ENCODE measurements at places on chromosomes 11 and 22.
A peak's percentile ranks its signal among the peaks of the same experiment; 100 is the strongest.

DNA sequence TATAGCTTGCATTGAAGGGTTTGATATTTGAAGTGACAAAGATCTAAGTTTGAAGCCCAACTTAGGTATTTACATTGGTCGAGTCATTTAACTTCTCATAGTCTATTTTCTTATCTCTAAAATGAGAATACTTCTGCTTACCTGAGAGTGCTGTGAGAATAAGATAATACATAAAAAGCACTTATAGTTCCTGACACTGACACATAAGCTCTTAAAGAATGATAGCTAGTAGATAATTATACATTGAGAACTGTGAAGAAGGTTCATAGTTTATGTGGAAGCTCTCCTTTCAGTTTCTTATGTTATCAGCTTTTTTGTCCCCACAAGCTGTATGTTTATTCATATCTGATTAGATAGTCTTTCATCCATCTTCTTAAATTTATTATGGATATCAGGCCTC lies 4.8 kb downstream of the PPME1 start:
- no peak for DNase-seq

- DNase-seq: no peak
Measured at GRCh38 chr11:71383461-71383860, 64.7 kb downstream of the DHCR7 start.

GRCh38 chr11:84137505-84137904 lies 851.3 kb upstream of the CCDC90B start:
- no peak for DNase-seq

GRCh38 chr22:42769574-42770447 lies 49.1 kb upstream of the A4GALT start:
- no peak for DNase-seq

DNA sequence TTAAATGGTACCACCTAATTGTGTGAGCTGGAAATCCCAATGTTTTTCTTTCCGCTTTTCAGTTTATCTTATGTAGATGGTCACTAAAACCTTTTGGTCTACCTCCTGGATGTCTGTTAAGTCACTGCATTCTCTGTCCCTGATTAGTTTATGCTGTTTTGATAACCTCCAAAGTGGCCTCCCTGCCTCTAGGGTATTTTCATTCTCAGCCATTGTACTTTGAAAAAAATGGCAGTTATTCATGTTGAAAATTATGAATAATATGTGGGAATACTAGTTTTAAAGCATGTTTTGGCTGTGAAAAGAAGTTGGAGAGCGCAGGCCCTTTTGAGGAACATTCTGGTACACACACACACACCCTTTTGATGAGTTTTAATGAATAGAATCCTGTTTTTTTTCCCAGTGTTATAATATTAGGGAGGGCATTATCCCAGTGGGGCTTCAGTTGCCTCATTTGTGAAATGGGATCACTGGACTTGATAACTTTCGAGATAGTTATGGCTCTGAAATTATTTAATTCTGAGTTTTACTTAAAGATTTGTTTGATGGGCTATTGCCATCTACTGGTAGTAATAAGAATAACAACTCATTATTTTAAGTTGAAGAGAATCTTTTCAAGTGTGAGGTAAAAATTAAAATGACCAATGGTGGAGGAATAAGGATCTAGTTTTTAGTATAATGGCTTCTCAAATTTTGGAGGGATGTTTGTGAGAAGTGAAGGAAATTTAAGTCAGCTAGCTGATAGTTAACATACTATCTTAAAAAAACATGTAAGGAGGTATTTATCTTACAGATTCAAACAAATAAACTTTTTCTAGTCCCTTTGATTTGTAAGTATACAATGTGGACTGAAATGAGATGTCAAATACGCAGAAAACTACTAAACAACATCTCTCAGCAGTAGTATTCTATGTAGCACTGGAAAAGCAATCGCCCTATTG lies 3.9 kb downstream of the FDX1 start:
- DNase-seq: no peak

DNA sequence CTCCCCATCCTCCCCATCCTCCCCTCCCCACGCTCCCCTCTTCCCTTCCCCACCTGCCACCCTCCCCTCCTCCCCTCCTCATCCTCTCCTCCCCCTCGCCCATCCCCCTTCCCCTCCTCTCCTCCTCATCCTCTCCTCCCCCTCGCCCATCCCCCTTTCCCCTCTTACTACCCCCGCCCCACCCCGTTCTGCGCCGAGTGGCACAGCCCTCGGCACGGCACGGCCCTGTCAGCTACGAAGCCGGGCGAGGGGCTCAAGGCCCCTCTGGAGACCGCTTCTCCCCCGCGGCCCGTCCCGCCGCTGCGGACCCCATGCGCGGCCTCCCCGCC lies 449.9 kb downstream of the OPCML start:
- DNase-seq: no peak

GRCh38 chr11:2549876-2550605 lies 105.2 kb downstream of the KCNQ1 start:
- DNase-seq: no peak

- peak; percentile 35 for DNase-seq
Measured at GRCh38 chr11:32829680-32830412, at the start of gene PRRG4. Gene PRRG4 (plus strand): TSS chr11:32829927. CDS start chr11:32830530, 603 bp downstream.

- no peak for DNase-seq
Measured at GRCh38 chr22:38222797-38223119, 21.0 kb downstream of the MAFF start.

- DNase-seq: no peak
Measured at GRCh38 chr22:41537203-41537602, 7.1 kb downstream of the POLR3H start.

GRCh38 chr11:66981976-66982578 lies 7.0 kb downstream of the C11orf86 start:
- DNase-seq: peak; percentile 69

- DNase-seq: peak; percentile 4
Measured at GRCh38 chr11:130070846-130071200, 1.1 kb downstream of the APLP2 start.

- no peak for DNase-seq
Measured at GRCh38 chr11:106794058-106794457, 224.2 kb downstream of the GUCY1A2 start.

DNA sequence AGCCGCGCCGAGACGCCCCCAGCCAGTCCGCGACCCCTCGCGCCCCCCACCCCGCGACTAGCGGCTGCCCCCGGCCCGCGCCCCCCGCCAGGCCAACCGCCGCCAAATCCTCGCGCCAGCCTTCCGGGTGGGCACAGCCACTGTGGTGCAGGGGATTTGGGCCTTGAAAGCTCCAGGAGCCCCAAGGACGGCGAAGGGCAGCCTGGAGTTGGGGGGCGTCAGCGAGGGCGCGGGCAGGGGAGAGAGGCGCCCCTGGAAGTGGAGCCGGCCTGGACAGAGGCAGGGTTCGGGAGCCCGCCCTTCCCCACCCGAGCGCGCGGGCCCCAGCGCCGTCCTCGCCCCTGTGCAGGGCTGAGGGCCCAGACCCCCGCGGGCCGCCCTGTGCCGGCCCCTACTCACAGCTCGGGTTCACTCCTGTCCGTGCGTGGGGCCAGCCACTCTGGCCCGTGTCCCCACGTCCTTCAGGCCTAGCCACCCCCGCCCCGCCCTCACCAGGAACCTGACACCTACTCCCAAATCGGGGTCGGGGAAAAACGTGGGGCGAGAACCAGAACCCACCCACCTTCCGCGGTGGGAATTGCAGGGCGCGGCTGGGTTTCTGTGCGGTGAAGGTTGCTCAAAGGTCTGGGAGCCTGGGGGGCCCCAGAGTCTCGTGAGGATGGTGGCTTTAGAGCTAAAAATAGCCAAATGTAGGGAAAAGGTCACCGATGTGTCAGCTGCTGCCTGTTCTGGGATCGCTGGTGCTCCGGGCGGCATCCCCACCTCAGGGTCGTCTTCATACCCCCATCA lies at the start of gene CPT1B:
TSS of gene CPT1B (minus strand) at position 441 of the 789 bp plus-strand sequence. CDS start 512 bp downstream, outside the sequence.
- DNase-seq: no peak

DNA sequence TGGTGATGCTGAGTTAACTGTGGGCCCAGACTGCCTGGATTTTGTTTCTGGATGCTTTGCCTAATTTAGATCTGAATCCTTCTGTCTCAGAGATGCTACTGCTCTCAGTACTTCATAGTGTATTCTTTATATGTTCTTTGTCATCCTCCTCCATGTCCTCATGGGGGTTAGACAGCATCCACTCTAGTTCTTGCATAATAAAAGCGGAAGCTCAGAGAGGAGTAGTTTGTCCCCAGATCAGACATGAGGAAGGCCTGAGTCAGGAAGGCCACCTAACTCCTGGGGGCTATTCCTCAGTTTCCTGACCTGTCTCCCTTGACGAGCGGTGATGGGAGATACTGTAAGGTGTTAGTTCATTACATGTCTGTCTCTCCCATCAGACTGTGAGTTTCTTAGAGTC lies 90.2 kb downstream of the SCN3B start:
- no peak for DNase-seq

DNA sequence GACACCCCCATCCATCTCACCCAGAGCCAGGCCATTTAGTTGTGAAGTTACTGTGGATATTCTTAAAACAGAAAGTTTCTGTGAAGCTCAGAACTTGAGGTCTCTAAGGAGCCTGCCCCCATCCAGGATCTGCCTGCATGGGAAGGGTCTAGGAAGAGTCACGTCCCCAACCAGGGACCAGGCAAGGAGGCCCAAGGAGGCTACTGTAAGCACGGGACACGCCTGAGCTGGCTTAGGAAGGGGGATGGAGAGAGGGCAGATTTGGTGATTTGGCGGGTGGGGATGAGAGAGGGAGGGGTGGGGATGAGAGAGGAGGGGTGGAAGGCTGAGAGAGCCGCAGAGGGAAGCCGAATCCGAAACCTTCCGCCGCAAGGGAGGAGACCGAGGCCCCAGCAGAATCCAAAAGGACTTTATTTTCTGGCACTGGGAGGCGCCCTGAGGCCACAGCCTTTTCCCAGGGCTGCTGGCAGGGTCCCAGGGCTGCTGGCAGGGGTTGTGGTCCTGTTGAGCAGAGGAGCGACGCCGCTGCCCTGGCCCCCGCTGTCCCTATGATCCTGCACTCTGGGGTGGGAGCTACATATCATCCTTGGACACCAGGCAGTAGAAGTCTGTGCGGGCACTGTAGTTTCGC lies 9.4 kb downstream of the SIGIRR start:
- no peak for DNase-seq

- DNase-seq: no peak
Measured at GRCh38 chr11:68579455-68579854, 104.9 kb upstream of the GAL start.

- no peak for DNase-seq
Measured at GRCh38 chr11:119306373-119306890, 10.5 kb downstream of the MCAM start.

DNA sequence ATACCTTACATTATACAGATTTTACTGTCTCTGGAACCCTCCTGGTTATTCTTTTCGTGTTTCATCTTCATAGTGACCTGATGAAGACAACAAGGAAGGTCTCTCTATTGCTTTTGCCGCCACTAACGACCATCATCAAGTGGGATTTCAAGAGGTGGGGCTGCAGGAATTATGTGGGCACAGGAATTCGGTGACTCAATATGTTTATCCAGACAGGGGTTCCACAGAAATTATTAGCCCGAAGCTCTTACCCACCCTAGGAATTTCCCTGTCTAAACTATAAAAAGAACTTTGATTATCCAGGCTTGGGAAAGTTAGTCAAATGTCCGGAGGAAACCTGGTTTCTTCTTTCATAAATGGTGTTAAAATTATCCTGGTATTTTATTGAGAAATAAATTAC lies 566.8 kb upstream of the TENM4 start:
- DNase-seq: no peak

DNA sequence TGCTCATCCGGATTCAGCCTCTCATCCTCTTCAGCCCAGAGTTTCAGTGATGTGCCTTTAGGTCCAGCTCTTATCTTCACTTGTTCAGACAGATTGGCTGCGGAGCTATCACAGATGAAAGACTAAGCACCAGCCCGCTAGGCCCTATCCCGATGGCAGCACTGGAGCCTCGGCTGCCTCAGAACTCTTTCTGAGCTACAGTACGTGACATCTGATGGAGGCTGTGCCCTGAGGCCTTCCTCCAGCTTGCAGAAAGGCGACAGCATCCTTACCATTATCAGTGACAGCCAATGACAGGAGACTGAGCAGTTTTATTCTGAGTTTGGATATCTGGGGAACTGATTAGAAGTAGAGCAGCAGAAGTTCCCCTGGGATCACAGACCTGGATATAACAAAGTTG lies 4.0 kb downstream of the OR8B8 start:
- no peak for DNase-seq

- DNase-seq: no peak
Measured at GRCh38 chr11:117444256-117444655, 116.6 kb downstream of the CEP164 start.

GRCh38 chr11:1732418-1733008 lies 17.9 kb downstream of the IFITM10 start:
- DNase-seq: no peak

DNA sequence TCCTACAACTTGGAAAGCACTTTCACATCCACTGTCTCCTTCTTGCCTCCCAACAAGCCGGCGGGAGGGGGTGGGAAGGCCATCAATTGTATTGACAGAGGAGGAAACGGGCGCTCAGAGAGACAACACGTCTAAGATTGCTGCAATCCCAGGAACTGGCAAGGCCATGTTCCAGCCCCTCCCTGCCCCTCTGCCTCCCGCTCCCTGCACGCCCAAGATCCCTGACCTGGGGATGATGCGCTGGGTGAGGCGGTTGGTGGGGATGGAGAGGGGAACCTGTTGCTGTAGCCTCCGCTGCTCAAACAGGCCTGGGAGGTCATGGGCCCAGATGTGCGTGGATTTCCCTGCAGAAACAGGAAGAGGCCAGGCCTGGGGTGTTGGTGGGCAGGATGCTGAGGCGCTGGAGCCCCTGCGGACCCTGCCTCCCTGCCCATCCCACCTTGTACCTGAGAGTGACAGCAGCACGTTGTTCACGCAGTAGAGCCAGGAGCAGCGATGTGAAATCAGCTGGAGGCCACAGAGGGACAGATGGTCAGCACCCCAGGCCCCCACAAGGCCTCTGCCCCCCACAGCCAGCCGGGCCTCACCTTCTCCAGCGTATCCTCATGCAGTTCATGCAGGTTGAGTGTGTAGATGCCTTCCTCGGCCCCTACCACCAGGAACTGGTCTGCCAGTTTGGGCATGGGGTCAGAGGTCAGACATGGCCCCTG lies 6.8 kb downstream of the MAP4K2 start:
- DNase-seq: no peak

DNA sequence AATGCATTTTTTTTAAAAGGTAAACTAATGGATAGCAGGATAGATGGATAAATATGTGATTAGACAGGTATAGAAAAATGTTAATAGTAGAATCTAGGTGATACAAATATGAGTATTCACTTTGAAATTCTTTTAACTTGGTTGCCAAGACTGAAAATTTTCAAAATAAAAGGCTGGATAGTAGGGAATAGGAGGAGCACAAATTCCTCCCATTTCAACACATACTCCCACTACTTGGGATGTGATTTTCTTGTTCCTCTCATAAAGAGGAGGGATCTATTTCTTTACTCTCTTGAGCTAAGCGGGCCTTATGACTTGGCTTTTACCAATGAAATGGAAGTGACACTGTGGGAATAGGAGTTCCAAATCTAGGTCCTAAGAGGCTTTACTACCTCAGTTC lies 35.9 kb downstream of the PIK3C2A start:
- DNase-seq: no peak

- DNase-seq: no peak
Measured at GRCh38 chr11:24386546-24387397, 110.1 kb upstream of the LUZP2 start.

DNA sequence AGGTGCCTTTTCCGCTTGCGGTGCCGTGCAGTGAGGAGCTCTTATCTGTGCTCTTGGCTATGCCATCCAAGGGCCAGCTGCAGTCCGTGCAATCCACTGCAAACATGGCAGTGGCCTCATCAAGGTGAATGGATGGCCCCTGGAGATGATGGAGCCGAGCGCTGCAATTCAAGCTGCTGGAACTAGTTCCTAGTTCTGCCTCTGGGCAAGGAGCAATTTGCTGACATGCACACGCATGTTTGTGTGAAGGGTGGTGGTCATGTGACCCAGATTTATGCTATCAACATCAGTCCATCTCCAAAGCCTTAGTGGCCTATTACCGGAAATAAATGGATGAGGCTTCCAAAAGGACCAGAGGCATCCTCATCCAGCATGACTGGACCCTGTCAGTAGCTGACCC lies 3.1 kb upstream of the EHD1 start:
- no peak for DNase-seq

All from A549 (cell line).